DMS79 (cell line): ENCODE measurements at places on chromosomes 2 and 18.

GRCh38 chr2:8352296-8352695 lies 329.6 kb upstream of the ID2 start:
- no peak for DNase-seq

DNA sequence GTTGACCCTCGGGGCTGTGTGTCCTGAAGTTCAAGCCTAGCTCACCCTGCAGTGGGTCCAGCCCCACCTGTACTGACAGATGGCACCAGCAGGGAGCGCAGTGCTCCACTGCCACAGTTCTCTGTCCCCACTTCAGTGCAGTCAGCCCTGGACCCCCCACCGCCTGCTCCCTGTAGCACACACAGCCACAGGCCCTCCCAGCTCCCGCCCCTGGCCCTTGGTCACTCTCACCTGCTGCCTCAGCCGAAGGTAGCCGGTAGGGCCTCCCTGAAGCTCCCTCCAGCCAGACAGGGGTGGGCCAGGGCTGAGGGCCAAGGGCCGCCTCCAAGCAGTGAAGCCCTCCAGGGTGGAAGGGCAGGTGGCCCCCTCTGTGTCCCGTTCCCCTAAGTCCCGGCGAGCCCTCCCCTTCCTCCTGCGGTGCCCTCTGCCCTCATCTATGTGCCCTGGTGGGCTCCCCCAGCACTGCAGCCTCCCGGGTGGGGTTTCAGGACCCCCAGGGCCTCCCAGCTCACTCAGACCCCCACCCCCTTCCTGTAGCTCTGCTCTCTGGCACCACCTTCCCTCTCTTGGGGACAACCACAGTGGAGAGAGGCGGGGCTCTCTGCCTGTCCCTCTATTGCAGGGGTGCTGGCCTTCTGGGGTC lies 10.8 kb upstream of the ALPP start:
- DNase-seq: no peak

DNA sequence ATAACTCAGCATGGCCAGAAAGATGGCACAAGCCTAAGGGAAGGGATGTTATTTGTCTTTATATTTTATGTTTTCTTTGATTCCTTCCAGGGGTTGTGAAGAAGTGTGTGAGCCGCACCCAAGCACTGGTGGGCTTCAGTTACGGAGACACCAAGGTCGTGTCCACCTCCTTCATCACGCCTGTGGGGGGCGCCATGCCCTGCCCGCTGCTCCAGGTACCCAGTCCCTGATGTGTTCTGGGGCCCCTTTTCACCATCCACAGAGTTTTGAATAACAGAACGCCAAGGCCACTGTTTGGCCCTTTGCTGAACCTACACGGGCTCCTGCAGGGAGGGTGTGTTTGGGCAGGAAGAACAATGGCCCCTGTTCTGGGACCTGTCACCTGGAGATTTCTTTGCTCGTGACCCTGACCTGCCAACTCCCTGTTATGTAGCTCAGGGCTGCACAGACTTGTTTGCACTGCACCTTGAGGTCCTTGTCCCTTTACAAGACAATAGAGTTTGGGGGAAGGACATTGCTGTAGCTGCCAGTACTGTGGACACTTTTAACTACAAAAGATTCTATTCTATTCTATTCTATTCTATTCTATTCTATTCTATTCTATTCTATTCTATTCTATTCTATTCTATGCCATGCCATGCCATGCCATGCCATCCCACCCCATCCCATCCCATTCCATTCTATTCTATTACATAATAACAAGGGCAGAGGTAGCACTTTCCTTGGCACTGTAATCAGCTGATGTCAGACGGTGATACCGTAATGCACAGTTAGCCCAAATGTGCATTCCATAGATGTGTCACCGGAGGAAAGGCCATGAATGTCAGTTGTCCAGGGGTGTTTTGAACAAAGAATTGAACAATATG lies 48.2 kb upstream of the CNGA3 start:
- DNase-seq: no peak

DNA sequence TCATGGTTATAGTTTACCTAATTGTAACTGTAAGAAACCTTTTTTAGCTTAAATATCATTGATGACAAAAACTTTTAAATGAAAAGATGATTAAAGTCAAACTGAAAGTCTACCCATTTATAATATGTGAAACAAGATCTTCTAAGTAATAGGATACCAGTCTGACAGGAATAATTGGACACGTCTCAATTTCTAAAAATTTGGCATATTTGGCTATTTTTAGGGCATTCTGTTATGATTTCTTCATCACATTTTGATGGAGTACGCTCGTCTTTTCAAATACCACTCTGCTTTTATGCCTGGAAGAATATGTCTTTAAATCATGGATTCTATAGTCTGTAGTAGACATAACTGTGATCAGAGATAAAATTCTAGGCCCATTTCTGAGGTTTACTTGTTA lies 1.3 kb downstream of the R3HDM1 start:
- DNase-seq: no peak

DNA sequence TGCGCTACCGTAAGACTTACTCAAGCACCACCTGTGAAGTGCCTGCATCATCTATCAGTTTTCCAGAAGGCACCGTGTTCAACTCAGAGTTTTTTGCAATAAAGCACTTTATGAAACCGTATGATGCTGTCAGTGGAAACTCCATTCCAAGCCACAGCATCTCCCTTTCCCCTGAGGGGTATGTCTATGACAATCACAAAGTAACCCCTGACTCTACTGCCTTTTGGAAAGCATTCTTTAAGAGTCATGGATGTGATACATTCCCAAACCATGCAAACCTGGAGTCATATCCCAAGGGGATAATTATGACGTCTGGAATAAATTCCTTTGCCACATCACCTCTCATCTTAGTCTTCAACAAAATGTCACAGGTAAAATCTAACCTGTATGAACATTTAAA lies 39.2 kb downstream of the UNC50 start:
- no peak for DNase-seq

- no peak for DNase-seq
Measured at GRCh38 chr18:10006311-10006893, 92.6 kb downstream of the VAPA start.

- no peak for DNase-seq
Measured at GRCh38 chr2:60400462-60401246, 152.8 kb downstream of the BCL11A start.

- no peak for DNase-seq
Measured at GRCh38 chr2:100983201-100983600, 18.9 kb upstream of the RPL31 start.

DNA sequence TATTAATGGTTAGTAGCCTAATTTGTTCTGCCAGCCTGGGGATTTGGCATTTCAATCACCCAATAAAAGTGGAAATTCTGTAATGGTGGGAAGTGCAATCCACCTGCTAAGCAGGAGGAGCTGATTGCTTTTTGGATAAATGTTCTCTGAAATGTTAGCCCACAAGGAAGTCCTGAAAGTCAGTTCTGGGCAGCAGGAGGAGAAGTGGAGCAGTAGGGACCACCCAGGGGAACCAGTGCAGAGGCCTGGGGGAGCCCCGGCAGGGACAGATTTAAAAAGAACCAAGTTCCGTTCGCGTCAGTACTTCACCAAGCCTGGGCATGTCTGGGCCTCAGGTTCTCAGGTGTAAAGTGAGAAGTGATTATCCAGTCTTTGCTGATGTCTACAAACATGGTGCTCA lies 248.5 kb upstream of the RAB6C start:
- DNase-seq: peak; percentile 77

DNA sequence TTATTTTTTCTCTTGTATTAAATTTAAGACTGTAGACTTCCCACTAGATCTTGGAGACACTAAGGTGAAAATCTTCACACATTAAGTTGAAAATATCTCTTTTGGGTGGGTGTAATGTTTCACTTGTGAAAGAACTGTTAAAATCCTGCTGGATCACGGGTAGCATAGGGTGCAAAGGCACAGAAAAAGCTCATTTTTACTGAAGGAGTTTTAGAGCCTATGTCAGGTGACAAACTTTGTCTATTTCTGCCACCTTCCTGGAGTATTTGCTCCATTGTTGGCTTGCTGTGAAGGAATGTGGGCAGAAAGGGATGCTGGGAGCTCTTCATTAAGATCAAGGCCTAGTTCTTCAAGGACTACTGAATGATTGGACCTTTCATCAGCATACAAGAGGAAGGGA lies 119.4 kb downstream of the FMNL2 start:
- DNase-seq: no peak

DNA sequence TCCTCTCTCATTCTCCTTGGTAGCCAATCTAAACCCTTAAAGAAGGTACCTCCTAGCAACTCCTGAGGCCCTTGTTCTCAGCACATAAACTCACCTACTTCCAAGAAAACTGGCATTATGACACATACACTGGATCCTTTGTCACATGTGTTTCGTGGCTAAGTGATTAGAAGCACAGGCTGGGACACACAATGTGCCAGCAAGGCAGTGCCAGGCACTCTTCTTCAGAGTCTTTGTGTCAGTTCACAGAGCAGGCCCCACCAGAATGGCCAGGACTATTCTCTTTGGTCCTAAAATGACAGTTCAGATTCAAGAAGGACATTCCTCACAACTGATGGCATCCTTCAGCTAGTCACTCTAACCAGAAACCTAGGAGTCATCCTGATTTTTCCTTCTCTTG lies 40.3 kb downstream of the SMC6 start:
- DNase-seq: no peak

- DNase-seq: no peak
Measured at GRCh38 chr18:77478646-77479442, 229.2 kb downstream of the GALR1 start.

DNA sequence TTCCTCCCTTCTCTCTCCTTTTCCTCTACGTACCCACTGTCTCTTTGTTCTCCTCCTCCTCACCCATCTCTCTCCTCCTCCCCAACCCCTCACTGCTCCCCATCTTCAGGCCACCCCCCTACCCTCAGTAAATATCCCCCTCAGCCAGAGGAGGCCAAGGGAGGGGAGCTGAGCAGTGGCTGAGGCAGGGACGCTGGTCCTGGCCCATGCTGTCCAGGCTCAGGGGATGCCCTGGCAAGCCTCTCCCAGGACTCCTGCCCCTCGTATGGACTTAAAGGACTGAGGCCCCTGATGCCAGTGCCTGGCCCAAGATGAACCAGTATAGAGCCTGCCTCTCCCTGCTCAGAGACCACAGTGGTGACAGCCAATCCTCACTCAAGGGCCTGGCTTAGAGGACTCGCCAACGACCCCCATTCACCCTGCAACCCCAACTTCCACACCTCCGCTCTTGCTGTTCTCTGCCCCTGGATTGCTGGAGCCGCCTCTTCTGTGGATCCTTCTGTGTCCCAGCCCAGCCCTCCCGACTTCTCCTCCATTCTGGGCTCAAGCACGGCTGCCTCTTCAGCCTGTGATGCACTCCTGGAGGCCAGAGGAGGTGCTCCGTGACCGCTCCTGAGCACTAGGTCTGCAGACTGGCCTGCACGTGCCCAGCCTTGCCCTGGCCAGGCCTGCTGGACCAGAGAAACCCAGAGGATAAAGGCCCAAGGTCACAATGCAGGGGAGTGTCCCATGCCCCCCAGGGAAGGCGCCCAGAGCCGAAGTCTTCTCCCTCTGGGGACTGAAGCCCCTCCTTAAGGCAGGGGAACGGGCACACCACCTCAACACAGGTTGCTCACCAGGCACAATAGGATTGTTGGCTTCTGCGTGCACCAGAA lies 9.5 kb upstream of the DUSP2 start:
- DNase-seq: no peak

DNA sequence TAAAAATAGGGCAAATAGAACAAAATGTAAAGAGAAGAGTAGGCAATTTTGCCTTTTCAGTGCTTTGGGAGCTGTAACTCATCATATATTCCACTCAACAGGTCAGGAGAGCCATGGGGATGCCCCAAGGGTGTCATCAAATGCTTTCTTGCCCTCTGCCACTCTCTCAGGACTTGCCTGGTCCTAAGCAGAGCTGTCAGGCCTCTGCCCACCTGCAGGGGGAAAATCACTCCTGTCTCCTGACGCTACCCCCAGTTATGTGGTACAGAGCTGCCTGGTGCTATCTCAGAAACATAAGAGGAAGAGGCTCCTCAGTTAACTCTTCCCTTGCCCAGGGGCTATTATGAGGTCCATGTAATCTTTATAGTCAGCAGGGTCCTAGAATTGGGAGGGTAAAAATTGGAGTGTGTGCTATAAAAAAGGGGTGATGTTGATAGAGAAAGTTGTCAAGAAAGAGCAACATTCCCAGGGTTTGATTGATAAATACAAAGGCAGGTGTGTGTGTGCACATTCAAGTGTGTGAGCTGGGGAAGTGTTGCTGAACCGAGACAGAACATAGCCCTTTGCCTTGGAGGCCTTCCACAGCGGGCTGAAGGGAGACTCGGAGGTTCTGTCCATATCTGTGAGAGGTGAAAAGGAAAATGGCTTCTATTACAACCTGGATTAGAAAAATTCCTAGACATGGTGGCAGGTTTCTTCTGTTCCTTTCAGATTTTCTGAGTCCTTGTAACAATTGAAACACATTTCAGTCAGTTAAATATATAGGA lies 25.4 kb downstream of the PTPRM start:
- no peak for DNase-seq

DNA sequence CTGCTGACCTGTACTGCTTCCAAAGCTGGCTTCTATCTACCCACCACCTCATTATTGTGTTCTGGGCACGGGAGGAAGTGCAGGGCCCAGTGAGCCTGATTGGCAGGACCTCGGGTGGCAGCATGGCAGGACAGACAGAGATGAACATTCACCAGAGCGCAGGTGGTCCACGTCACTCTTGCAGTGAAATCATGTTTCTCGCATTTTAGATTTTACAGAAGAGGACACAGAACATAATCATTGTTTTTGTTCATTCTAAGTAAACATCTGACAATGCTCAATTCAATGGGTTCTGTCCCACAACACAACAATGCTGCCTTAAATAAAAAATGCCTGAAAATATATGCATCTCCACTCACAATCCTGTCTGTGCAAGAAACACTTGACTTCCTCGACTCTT lies 11.5 kb upstream of the BIN1 start:
- no peak for DNase-seq

DNA sequence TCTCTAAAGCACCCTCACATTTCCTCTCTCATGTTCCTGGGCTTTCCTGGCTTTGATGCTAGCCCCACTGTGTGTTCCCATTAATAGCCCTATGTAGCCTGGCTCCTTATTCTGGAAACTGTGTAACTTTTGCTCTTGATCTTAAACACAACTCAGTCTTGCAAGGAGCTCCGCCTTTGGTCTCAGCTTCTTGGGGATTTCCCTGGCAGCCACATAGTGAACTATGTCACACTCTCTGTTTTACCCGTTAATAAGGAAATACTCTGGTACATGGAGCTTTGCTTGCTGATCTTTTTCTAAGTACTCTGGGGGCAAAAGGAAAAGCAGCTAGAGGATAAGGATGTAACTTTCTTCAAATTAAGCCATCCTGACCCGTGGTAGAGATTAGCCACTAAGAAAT lies 259.3 kb downstream of the NEDD4L start:
- DNase-seq: no peak

GRCh38 chr18:26956863-26957262 lies 91.4 kb upstream of the AQP4 start:
- no peak for DNase-seq
